ENCODE measurements at places on chromosomes 2 and 18.

GRCh38 chr2:168198476-168199207, 48.8 kb downstream of the STK39 start:
- DNase-seq: no peak

GRCh38 chr2:48939232-48939631, 183.7 kb upstream of the LHCGR start:
- DNase-seq: no peak

- no peak for DNase-seq
Observed at GRCh38 chr2:167240671-167241070, 352.4 kb downstream of the XIRP2 start.

- DNase-seq: no peak
Observed at GRCh38 chr2:74655579-74655978, 1.5 kb downstream of the SEMA4F start.

DNA sequence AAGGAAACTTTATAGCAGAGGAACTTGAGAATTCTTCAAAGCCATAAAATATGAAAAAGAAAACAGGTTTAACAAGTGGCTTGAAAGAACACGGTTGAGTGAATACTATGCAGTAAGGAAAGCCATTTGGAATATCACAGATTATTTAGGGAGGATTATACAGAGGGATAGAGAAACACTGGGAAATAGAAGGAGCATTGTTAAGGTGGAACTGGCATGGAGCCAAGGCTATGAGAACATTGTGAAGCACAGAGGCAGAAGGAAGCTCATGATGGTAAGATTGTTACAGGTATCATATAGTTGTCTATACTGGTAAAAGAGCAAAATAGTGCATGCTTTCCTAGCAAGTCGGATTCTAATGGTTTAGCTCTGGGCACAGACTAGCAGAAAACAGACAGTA, 87.1 kb downstream of the SS18 start:
- DNase-seq: peak; percentile 54

DNA sequence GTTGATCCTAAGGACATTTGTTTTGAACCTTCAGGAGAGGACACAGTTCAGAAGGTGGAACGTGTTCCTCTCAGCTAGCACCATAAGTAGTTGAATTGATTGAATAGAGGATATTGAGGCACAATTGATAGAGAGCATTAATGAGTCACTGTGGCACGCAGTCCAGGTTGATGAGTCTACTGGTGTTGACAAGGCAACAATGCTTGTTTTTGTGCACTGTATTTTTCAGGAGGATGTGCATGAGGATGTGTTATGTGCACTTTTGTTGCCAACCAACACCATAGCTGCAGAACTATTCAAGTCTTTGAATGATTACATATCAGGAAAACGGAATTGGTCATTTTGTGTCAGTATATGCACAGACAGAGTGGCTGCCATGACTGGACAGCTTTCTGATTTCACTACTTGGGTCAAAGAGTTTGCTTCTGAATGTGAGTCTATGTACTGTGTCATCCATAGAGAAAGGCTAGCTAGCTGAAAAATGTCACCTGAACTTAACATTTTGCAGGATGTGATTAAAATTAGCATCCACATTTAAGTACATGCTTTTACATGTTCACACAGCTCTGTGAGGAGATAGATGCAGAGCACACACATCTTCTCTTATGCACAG, 140.1 kb upstream of the B3GNT2 start:
- DNase-seq: no peak

GRCh38 chr2:71697106-71698004, 244.0 kb downstream of the DYSF start:
- DNase-seq: no peak

- DNase-seq: no peak
Observed at GRCh38 chr2:241509155-241509784, 886 bp upstream of the STK25 start.

DNA sequence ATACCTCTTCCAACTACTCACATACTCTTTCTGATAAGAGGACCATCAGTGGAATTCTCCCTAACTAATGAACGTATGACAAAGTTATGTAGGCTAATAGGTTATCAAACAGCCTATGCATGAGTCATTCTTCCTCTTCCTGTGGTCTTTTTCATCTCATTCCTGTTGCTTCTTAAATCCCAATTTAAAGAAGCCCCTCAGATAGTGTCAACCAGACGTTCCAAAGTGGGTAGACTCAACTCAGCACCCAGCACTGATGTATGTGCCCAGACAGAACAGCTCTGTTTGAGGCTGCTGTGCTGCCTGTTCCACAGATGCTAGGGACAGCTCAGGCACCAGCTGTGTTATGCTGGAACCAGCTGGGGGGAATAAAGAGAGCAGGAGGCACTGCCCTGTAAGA, 52.6 kb downstream of the CXCR4 start:
- DNase-seq: no peak

GRCh38 chr18:13289481-13290205, 71.1 kb downstream of the LDLRAD4 start:
- no peak for DNase-seq

GRCh38 chr18:45571714-45572113, 43.6 kb upstream of the SLC14A2 start:
- DNase-seq: peak; percentile 18

- peak; percentile 68 for DNase-seq
Observed at GRCh38 chr2:191831410-191831994, 15.4 kb downstream of the CAVIN2 start.

GRCh38 chr2:69796174-69796573, 33.3 kb upstream of the GMCL1 start:
- DNase-seq: peak; percentile 35

DNA sequence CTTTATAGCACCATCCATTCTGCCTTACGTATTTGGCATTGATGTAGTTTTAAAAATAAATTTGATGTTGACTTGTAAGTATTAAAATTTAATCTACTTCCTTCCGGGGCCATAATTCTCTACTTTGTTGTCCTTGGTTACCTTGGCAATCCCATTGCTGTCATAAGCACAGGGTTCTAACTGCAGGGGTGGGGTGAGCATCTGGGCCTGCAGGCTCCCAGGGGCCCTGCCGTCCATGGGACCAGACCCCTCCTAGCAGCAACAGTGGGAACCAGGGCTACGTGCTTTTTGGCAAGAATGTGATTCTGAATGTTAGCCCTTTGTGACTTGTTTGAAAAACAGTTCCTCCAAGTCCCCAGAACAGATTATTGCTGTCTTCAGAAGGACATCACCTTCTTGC, 4.9 kb downstream of the ASAP2 start:
- no peak for DNase-seq

GRCh38 chr18:54968807-54969206, 9.5 kb upstream of the CCDC68 start:
- no peak for DNase-seq

DNA sequence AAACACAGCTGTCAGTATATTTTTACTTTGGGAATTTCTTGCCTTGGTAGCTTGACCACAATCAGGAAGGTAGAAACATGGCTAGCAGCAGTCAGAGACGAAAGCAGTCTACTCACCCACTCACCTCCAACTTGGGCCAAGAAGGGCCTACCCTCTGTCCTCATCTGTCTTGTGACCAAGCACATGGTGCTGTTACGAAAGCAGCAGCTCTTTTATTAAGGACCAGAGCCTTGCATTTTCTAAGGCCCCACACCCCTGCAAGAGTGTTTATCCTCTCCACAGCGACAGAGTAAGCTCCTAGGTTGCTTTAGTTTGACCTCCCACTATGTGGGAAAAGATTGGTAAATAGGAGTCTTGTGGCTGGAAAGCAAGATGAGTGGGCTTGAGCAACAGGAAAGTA, 31.3 kb upstream of the MSTN start:
- DNase-seq: no peak

DNA sequence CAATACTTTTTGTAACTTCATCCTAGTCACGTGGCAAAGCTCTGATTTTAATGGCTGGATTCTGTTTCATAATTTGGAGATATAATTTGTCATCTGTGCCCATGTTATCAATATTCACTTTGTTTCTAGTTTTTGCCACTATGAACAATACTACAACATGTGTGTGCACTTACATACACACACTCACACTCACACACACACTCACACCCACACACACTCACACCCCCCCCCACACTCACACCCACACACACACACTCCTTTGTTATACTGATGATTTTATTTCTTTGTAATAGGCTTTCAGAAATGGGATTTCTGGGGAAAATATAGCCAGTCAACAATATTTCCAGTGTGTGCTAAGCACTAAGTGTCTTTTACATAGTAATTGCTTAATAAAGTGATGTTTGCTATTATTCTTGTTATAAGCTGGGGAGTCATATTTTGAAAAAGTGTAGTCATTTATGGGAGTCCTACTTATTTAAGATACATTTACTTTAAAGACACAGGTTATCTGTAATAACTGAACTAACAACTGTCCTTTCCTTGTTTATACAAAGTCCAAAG, 22.8 kb upstream of the ROCK2 start:
- no peak for DNase-seq

GRCh38 chr18:70046796-70047195, 99.1 kb upstream of the CD226 start:
- no peak for DNase-seq

DNA sequence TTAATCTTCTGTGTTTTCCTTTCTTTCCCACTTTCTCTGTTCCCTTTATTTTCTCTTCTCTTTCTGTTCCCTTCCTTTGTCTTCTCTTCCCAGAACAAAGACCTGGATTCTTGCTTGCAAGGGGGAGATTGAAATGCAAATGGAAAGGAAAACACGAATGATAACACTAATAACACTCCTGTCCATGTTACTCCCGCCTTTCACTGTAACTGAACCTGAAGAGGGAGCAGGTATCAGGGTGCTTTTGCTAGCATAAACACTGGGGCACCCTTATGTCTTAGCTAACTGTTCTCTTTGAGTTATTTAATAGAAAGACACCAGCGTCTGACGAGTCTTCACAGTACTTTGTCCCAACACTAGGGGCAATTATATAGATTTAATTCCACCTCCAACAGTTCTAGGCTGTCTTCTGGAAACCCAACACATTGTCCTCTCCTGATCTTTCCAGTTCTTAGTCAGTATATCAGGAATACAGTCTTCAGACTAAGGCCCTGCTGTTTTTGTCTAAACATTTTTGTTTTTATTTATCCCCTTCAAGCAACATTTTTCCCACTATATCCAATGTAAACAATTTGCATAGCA, 99.2 kb downstream of the PTPRM start:
- DNase-seq: no peak

DNA sequence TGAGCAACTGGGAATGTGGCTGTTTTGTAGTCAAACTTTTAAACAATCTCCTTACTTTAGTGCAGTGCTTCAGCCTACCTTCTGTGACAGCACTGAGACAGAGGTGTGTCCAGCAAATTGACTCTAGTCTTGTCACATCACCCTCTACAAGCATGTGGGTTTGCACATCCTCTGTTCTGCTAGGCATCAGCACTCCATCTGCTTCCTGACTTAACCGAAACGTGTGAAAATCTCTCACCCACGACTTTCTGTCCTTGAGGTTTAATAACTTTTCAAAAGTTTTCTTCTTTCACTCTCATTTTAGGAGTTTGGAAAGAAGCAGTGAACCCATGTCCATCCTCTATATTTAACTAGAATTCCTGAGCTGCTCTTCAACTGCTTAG, 42.6 kb downstream of the TTR start:
- no peak for DNase-seq

DNA sequence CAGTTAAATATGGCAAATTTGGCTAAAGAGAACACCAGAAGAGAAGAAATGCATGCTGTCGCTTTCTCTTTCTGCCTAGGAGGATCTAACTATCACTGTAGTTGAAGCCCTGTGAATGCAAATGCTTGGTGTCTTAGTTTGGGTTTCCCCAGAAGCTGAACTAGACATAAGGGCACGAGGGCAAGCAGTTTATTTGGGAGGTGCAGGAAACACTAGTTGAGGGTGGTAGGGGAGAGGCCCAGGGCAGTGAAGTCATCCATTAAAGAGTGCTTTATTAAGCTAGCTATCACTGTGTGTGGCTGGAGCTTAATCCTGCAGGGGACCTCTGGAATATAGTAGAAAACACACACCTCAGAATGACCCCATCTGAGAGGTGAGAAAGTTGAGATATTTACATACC, 639.8 kb upstream of the ZEB2 start:
- DNase-seq: no peak

DNA sequence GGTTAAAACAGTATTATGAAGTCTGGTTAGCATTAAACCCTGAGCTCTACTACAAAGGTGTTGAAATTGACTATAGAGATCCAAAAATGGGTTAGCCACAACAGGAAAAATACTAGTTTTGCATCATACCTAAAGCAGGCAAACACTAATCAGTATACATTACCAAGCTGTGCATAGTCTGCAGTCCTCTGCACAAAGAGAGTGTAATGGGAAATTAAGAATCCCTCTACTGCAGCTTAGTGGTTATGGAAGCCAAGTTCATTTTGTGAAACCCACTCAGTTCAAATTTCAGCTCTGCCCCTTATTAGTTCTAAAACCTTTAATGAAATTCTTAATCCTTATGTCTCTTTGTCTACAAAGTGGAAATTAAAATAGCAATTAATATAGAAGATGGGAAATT, 192.1 kb downstream of the MBD2 start:
- DNase-seq: peak; percentile 10

GRCh38 chr2:84908948-84909713, 3.7 kb downstream of the TMSB10 start:
- DNase-seq: no peak

- no peak for DNase-seq
Observed at GRCh38 chr2:181158427-181158826, 178.0 kb downstream of the UBE2E3 start.

- no peak for DNase-seq
Observed at GRCh38 chr18:33585431-33585775, 7.4 kb downstream of the ASXL3 start.

DNA sequence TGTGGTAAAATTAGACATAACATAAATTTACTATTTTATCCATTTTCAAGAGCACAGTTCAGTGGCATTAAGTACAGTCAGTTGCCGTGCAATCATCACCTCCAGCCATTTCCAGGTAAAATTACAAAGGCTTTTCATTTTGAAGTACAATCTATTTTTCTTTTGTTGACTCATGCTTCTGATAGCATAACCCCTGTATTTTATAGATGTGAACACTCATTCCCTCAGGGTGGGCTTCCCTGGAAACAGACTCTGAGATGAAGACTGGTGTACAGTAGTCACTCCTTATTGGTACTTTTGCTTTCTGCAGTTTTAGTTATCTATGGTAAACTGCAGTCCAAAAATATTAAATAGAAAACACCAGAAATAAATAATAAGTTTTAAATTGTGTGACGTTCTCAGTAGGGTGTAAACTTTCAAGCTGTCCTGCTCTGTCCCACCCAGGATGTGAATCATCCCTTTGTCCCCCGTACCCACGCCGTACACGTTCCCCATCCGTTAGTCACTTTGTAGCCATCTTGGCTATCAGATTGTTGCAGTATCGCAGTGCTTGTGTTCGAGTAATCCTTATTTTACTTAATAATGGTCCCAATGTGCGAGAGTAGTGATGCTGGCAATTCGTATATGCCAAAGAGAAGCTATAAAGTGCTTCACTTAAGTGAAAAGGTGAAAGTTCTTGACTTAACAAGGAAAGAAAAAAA, 41.1 kb upstream of the NAB1 start:
- DNase-seq: no peak

DNA sequence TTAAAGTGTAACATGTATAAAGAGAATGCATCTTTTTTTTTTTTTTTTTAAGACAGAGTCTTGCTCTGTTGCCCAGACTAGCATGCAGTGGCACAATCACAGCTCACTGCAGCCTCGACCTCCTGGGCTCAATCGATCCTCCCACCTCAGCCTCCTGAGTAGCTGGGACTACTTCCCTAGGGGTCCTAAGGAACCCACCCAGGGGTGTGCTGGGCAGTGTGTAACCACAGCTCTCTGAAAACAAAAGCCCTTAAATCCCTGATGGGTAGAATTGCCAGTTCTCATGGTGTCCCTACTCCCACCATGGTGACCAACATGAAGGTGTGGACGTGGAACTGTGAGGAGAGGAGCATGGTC, 105.6 kb upstream of the ST3GAL5 start:
- DNase-seq: peak; percentile 46

GRCh38 chr2:229591611-229592010, 122.7 kb downstream of the DNER start:
- DNase-seq: no peak
